Naive thymus-derived CD4-positive, alpha-beta T cell (primary cell): ENCODE measurements at places on chromosomes 12 and 14. TPM values are rescaled to one million over a fixed set of nuclear protein-coding genes. Genes with fewer than 3 reads are reported as not detected.

KRT4 gene
- total RNA-seq: not detected in 2 replicates

- DNase-seq: no peak
- no peaks in the 10 kb centered on the region for H3K27me3 ChIP-seq
- no peaks in the 10 kb centered on the region for H3K36me3 ChIP-seq
These were observed 31.3 kb upstream of the NR1H4 start for GRCh38 chr12:100442403-100442802.

DNA sequence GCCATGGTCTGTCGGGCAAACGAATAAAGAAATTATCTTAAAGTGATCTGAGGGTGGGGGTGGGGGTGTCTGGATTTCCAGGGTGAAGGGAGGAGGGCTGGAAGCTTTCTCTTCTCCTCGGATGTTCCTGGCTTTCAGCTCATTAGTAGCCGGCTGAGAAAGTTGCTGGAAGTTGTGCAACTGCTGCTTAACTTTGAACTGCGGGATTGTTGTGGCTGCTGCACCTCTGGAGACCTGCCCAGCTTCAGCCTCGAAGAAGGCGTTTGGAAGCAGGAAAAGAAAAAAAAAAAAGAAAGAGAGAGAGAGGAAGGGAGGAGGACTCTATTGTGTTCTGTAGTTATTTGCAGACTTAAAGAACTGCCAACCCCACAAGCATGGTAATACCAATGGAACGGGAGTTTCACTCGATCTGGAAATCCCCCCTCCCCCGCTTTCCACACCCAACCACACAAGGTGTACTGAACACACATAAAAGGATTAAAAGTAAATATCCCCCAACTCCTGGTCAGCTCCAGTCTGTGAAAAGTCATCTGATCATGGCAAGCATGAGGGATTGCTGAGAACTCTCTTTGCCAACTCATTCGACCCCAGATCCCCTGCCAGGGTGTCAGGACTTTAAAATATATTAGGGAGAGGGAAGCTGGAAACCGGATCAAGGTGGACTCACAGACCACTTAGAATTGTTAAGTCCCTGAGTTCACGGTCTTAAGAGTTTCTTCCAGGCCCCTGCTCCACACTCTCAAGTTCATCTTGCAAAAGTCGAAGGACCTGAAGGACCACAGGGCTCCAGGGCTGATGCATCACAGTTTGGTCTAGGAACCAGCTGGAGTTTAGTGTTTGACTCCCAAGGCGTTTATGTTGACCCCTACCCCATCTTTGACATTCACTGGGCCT lies at the start of gene RASSF9:
TSS of gene RASSF9 (minus strand) at position 213 of the 894 bp plus-strand sequence. CDS start at position 5, 208 bp downstream.
- DNase-seq: no peak
- no peak within 1 kb of the TSS for H3K27ac ChIP-seq
- no peak within 1 kb of the TSS for H3K4me3 ChIP-seq

GRCh38 chr12:45377815-45378214 lies 161.9 kb downstream of the ANO6 start:
- no peak overlapping the region for H3K4me3 ChIP-seq
- H3K27me3 ChIP-seq: no peaks in the 10 kb centered on the region
- no peaks in the 10 kb centered on the region for H3K4me1 ChIP-seq
- no peaks in the 10 kb centered on the region for H3K36me3 ChIP-seq
- DNase-seq: no peak

- no peak for DNase-seq
- no peaks in the 10 kb centered on the region for H3K4me1 ChIP-seq
- no peak overlapping the region for H3K4me3 ChIP-seq
- no peaks in the 10 kb centered on the region for H3K36me3 ChIP-seq
These were observed 308.0 kb downstream of the SLC6A15 start for GRCh38 chr12:84604551-84604950.

GRCh38 chr12:47397664-47398281 lies 308.1 kb downstream of the RPAP3 start:
- H3K4me1 ChIP-seq: peaks cover 41% of the 10 kb centered on the region
- H3K36me3 ChIP-seq: no peaks in the 10 kb centered on the region
- no peak overlapping the region for H3K27ac ChIP-seq

- DNase-seq: no peak
- no peaks in the 10 kb centered on the region for H3K27me3 ChIP-seq
- H3K4me3 ChIP-seq: no peak overlapping the region
- H3K36me3 ChIP-seq: no peaks in the 10 kb centered on the region
- no peaks in the 10 kb centered on the region for H3K4me1 ChIP-seq
These were observed 202.5 kb downstream of the SLC15A4 start for GRCh38 chr12:128621304-128621703.

DNA sequence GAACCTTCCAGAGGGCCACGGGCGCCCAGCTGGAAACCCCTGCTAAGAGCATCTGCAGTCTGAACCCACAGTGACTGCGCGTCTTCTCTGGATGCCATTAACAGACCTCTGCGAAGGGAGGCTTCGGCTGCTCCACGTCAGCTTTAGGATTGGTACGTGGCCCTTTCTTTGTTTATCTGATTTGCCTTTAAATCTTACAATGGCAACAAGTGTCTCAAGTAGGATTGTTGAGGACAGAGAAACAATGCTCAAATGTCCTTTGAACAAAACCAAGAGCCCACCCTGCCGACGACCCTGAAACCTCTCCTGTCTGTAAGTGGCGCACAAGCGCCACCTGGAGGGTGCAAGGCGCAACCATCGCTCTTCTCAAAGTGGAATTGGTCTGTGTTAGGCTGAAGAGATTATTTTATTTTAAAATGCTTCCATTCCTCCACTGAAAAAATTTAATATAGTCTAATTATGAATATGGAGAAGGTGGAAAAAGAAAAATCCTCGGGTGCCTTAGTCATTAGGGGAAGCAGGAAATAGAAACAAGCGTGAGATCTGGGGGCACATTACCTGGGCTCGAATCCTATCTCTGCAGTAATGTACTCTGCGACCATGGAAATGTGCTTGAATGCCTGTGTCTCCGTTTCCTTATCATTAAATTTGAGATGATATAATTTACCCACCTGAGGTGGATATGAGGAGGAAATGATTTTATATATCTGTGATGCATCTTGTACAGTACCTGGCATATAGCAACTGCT lies 82.6 kb upstream of the PTPRB start:
- H3K4me1 ChIP-seq: no peaks in the 10 kb centered on the region
- no peak overlapping the region for H3K27ac ChIP-seq
- no peak for DNase-seq
- H3K4me3 ChIP-seq: no peak overlapping the region
- no peaks in the 10 kb centered on the region for H3K27me3 ChIP-seq
- H3K36me3 ChIP-seq: no peaks in the 10 kb centered on the region

DNA sequence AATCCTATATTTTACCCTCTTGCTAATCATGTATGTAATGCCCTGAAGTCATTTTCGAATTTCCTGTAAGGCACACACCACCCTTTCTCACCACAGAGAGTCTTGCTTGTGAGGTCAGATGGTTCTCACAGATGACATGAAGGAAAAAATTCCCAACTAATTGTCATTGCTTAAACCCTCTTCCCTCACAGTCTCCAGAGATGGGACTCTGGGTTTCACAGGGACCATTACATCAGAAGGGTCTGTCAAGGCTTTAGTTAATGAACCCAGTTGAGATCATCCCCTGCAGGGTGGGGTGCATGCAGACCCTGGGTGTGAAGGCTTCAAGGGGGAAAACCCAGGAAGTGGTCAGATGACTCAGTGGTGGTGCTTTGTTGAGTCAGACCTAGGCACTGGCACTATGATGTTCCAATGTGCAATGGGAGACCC lies 229.6 kb downstream of the BCAT1 start:
- H3K4me1 ChIP-seq: no peaks in the 10 kb centered on the region
- no peaks in the 10 kb centered on the region for H3K27me3 ChIP-seq
- DNase-seq: peak; percentile 56
- no peak overlapping the region for H3K27ac ChIP-seq

GRCh38 chr12:54019924-54020590 lies 8.2 kb upstream of the HOXC6 start:
- H3K27ac ChIP-seq: no peak overlapping the region
- peaks cover 15% of the 10 kb centered on the region for H3K4me1 ChIP-seq
- no peak overlapping the region for H3K4me3 ChIP-seq
- H3K27me3 ChIP-seq: peaks cover 11% of the 10 kb centered on the region
- H3K36me3 ChIP-seq: no peaks in the 10 kb centered on the region
